ENCODE measurements at places on chromosomes 5 and 9.

GRCh38 chr5:74040811-74041491, 415.0 kb downstream of the ARHGEF28 start:
- no peak for DNase-seq
- no peaks in the 10 kb centered on the region for H3K4me1 ChIP-seq
- H3K36me3 ChIP-seq, result no peaks in the 10 kb centered on the region
- no peaks in the 10 kb centered on the region for H3K27me3 ChIP-seq
- no peak overlapping the region for H3K27ac ChIP-seq
- no peak overlapping the region for H3K4me3 ChIP-seq

DNA sequence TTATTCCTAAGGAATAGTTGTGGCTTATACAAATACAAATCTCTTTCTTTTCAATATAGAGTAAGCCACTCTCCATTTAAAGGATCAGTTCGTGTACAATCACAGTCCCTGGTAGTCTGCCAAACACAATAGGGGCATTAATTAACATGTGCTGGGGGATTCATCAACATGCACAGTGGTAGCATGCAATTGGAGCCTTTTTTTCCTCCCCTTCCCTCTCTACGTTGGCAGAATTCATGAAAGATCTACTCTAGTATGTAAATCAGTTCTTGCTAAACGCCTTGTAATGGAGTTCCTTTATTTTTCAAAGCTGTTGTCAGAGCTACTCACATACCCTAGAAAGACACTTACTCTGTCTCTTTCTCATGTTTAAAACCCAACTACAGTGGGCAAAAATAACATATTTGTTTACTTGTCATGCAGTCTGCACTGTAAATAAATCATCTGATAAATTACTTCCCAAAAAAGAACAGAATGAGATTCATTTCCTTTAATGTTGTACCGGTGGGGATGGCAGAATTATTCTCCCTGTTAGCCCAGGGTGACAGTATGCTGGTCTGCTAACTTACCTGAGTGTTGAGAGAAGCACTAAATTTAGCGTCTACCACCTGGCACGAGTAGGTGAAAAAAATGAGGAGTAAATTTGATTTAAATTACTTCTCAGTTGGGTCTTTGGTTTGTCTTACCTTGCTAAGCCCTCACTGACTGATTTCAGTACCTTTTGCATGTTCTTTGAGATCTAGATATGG, 341.5 kb upstream of the CCNH start:
- H3K4me1 ChIP-seq, result no peaks in the 10 kb centered on the region
- DNase-seq, result no peak
- no peak overlapping the region for H3K4me3 ChIP-seq

- H3K4me3 ChIP-seq, result no peak overlapping the region
- no peak overlapping the region for H3K27ac ChIP-seq
- no peak for DNase-seq
- H3K36me3 ChIP-seq, result no peaks in the 10 kb centered on the region
These were observed 149.5 kb upstream of the PHYKPL start for GRCh38 chr5:178381921-178382695.

GRCh38 chr5:178249191-178249989, 16.8 kb upstream of the PHYKPL start:
- H3K27me3 ChIP-seq, result no peaks in the 10 kb centered on the region
- DNase-seq, result peak; percentile 31
- H3K4me3 ChIP-seq, result peak overlapping the region; percentile 20
- H3K27ac ChIP-seq, result peak overlapping the region; percentile 14

DNA sequence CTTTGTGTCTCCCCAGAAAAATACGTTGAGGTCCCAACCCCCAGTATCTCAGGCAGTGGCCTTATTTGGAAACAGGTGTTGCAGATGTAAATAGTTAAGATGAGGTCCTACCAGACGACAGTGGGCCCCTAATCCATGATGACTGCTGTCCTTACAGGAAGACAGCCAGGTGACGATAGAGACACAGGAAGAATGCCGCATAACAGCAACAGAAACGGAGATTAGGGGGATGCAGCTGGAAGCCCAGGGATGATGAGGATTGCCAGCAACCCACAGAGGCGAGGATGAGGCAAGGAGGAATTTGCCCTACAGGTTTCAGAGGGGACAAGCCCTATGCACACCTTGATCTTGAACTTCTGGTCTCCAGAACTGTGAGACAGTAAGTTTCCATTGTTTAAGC, 46.5 kb downstream of the ROPN1L start:
- H3K27me3 ChIP-seq, result no peaks in the 10 kb centered on the region
- DNase-seq, result no peak
- H3K27ac ChIP-seq, result no peak overlapping the region
- H3K4me1 ChIP-seq, result peaks cover 6% of the 10 kb centered on the region
- no peaks in the 10 kb centered on the region for H3K36me3 ChIP-seq

GRCh38 chr9:97958812-97959511, 21.0 kb upstream of the HEMGN start:
- H3K4me1 ChIP-seq, result no peaks in the 10 kb centered on the region
- no peak for DNase-seq
- H3K4me3 ChIP-seq, result no peak overlapping the region

GRCh38 chr5:2239201-2239910, 356.6 kb upstream of the IRX4 start:
- no peaks in the 10 kb centered on the region for H3K27me3 ChIP-seq
- H3K27ac ChIP-seq, result no peak overlapping the region
- H3K36me3 ChIP-seq, result no peaks in the 10 kb centered on the region
- H3K4me3 ChIP-seq, result no peak overlapping the region

GRCh38 chr9:134486143-134486591, 155.4 kb upstream of the COL5A1 start:
- no peak overlapping the region for H3K4me3 ChIP-seq
- H3K27ac ChIP-seq, result no peak overlapping the region
- no peak for DNase-seq
- no peaks in the 10 kb centered on the region for H3K4me1 ChIP-seq

GRCh38 chr5:84032324-84032723, 311.7 kb upstream of the HAPLN1 start:
- no peak overlapping the region for H3K27ac ChIP-seq
- no peak for DNase-seq
- H3K27me3 ChIP-seq, result no peaks in the 10 kb centered on the region
- H3K4me3 ChIP-seq, result no peak overlapping the region
- no peaks in the 10 kb centered on the region for H3K36me3 ChIP-seq

DNA sequence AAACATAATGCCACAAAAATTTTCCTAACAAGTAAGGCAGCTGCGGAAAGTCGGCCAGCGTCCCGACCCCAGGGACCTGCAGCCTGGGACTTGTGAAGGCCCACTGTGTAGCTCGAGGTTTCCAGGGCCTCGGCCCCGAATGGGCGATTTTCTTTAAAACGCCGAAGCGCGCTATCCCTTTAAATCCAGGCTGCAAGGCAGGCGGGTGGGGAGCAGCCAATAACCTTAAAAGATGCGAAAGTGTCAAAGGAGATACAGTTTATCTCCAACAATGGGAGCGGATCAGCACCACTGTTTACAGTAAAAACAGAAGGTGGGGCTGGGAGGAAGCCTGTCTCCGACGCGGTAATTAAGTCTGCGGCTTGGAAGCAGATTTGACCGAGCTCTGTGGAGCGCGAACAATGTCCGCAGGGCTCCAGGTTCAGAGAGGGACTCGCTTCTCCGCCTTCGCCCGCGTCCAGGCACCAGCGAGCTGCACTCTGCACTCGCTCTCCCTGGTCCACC, 1.7 kb upstream of the ZSWIM6 start:
- no peaks in the 10 kb centered on the region for H3K27me3 ChIP-seq
- H3K4me1 ChIP-seq, result peaks cover 29% of the 10 kb centered on the region
- peak overlapping the region; percentile 86 for H3K4me3 ChIP-seq
- DNase-seq, result no peak

GRCh38 chr5:40838086-40838485, 3.1 kb upstream of the RPL37 start:
- peaks cover 7% of the 10 kb centered on the region for H3K4me1 ChIP-seq
- no peaks in the 10 kb centered on the region for H3K27me3 ChIP-seq
- no peak for DNase-seq
- no peak overlapping the region for H3K27ac ChIP-seq
- peaks cover 7% of the 10 kb centered on the region for H3K36me3 ChIP-seq

DNA sequence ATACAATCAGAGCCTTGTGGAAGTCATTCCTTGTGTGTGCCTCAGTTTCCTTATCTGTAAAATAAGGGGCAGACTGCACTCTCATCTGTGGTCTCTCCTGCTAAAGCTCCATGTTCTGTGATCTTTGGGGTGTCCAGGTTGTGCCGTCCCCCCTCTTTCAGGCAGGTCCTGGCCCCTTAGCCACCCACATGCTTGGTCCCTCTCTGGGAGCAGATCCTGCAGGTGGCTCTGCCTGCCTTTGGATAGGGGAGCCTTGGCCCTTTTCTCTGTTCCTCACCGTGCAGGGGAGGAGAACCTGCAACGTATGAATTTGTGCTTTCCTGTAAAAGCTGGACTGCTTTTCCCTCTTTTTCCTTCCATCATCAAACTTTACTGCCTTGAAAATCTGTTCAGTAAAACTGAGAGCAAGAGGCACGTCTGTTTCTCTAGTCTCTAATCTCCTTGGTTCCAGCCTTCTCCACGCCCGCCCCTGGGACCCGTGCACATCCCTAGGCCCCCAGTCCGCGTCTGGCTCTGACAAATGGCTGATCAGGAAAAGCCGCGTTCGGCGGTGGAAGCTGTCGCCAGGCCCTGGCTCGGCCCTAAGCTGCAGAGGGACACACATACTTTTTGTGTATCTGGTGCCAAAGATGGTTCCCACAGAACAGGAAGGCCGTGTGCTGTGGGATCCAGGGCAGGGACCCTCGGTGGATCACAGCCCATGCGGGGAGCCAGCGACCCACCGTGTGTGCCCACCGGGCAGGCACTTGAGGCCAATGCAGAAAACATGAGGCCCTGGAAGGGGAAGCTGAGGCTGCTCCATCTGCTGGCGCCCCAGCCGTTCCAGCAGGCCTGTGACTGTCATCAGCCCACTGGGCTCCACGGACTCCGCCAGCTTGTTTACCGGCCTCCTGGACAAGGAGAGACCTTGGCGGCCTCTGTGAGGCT, 43.4 kb upstream of the COL5A1 start:
- no peak for DNase-seq
- H3K4me1 ChIP-seq, result no peaks in the 10 kb centered on the region
- H3K4me3 ChIP-seq, result no peak overlapping the region
- H3K27me3 ChIP-seq, result no peaks in the 10 kb centered on the region

GRCh38 chr5:160496334-160496733, 74.7 kb downstream of the PTTG1 start:
- no peak overlapping the region for H3K4me3 ChIP-seq
- H3K4me1 ChIP-seq, result no peaks in the 10 kb centered on the region
- DNase-seq, result no peak
- H3K36me3 ChIP-seq, result no peaks in the 10 kb centered on the region
- no peak overlapping the region for H3K27ac ChIP-seq

DNA sequence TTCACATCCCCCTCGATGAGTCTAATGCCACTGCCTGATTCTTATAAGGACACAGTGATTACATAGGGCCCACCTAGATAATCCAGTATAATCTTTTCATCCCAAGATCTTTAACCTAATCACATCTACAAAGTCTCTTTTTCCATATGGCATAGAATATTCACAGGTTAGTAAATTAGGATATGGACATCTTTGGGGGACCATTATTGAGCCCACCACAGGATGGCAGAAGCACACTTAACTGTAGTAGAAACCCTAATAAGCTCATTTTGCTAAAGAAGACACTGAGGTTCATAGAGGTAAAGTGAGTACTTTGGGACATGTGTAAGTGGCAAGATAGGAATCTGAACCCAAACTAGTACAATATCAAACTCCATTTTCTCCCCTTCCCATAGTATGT, 38.9 kb downstream of the ASTN2 start:
- H3K36me3 ChIP-seq, result no peaks in the 10 kb centered on the region
- H3K4me1 ChIP-seq, result no peaks in the 10 kb centered on the region
- H3K4me3 ChIP-seq, result no peak overlapping the region
- no peak for DNase-seq
- no peak overlapping the region for H3K27ac ChIP-seq

GRCh38 chr9:13513286-13513685, 233.8 kb upstream of the MPDZ start:
- no peak overlapping the region for H3K27ac ChIP-seq
- H3K4me3 ChIP-seq, result no peak overlapping the region
- no peaks in the 10 kb centered on the region for H3K36me3 ChIP-seq
- no peaks in the 10 kb centered on the region for H3K27me3 ChIP-seq

DNA sequence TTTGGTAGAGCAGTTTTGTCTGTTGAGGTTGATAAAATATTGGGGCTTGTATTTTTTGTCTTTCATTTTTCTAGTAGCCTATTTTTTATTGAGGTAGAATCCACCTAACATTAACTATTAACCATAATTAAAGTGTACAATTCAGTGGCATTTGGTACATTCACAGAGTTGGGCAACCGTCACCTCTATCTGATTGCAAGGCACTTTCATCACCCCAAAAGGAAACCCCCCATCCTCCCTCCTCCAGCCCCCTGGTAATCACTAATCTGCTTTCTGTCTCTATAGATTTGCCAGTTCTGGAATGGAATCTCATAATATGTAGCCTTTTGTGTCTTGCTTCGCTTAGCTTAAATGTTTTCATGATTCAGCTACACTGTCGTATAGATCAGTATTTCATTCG, 55.5 kb upstream of the DMRT3 start:
- no peak for DNase-seq
- no peaks in the 10 kb centered on the region for H3K27me3 ChIP-seq
- no peaks in the 10 kb centered on the region for H3K4me1 ChIP-seq
- no peak overlapping the region for H3K27ac ChIP-seq
- no peak overlapping the region for H3K4me3 ChIP-seq

DNA sequence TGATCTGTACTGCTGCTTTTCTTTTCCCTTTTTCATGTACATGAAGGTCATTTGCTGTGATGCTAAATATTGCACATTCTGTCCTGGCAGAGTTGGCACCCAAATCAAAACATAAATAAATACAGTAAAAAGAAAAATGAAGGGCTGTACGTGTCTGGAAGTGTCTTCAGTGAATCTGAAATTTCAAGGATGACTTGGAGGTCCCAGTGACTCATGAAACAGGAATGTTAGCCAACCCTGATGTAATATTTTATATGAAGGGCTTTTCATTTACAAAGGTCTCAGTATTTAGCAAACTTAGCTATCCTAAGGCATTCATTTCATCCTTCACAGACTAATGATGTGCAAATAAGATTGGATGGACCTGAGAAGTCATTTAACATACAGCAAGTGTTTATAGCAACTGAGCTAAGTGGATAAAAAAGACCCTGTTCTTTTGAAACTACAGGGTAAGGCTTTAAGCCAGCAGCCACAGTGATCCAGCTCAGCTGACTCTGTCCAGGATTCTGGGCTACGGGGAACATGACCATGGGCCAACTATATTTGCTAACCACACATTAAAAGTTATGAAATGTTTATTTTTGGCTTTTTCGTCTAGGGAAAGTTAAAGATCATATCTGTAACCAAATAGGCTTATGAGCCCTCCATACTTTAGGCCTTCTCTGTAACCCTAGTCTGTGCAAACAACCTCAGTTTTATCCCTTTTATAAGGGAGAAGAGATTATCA, 104.0 kb upstream of the DMRTA1 start:
- DNase-seq, result no peak
- H3K27me3 ChIP-seq, result no peaks in the 10 kb centered on the region
- no peak overlapping the region for H3K27ac ChIP-seq
- H3K4me1 ChIP-seq, result no peaks in the 10 kb centered on the region

- H3K4me3 ChIP-seq, result no peak overlapping the region
- no peak overlapping the region for H3K27ac ChIP-seq
- H3K4me1 ChIP-seq, result no peaks in the 10 kb centered on the region
- no peaks in the 10 kb centered on the region for H3K27me3 ChIP-seq
- no peak for DNase-seq
These were observed 244.2 kb downstream of the EBF1 start for GRCh38 chr5:158855510-158855909.

Data from naive thymus-derived CD4-positive, alpha-beta T cell (primary cell).